ENCODE measurements at places on chromosomes 1 and 21. TPM values are rescaled to one million over a fixed set of nuclear protein-coding genes. Genes with fewer than 3 reads are reported as not detected.

The F11R gene
- 10.9 TPM for total RNA-seq

The S1PR1 gene
- 21.2 TPM for total RNA-seq

The EMC1 gene
- 74.1 TPM for total RNA-seq

The LAD1 gene
- not detected for total RNA-seq

The TMEM51 gene
- 1.4 TPM for total RNA-seq

The TRIM58 gene
- 3.1 TPM for total RNA-seq

The DISC1 gene
- total RNA-seq = 6.4 TPM

The SLAMF7 gene
- not detected for total RNA-seq

The SERPINC1 gene
- total RNA-seq = 0.94 TPM

DNA sequence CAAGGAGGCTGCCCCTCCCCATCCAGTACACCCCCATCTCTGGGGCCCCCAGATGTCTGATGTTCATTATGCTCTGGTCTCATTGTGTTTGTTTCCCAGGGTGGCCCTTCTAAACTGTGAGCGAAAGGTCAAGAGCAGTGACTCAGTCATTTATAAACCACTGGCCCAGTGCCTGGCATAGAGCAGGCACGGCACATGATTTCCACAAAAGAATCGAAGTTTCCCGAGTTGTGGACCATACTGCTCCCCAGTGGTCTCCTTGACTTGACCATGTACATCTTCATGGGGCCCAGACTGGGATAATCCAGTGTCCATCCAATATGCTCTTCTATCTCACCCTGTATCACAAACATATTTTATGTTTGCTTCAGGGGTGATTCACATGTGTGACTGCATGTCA is 153.3 kb downstream of the NR5A2 start:
- DNase-seq = no peak

DNA sequence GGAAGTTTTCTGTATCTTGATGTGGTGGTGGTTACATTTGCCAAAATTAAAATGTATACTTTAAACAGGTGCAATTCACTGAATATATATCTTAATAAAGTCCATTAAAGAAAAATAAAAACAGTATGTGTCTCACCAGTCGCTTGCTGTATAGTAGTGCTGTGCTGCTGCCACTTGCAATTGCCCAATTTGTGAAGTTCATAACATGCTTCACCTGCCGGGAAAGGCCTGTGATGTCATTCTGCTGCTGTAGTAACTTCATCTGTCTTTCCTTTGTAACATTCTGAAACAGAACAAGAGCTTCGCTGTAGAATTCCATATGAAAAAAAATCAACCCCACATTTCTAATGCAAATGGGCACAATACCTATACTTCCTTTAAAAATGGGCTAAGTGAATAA is 83.4 kb downstream of the TRIM33 start:
- DNase-seq = no peak

DNA sequence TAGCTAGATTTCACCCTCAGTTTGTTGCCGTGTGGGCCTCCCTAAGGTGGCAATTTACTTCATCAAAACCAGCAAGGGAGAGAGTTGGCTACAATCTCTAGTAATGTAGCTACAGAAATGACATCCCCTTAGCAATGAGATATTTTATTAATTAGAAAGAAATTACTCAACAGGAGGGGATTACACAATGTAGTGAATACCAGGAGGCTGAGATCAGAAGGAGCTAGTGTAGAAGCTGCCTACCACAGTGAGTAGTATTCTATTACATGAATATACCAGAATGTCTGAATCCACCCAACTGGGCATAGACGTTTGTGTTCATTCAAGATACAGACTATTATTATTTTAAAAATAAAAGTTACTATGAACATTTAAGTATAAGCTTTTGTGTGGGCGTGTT is 868.2 kb upstream of the CXADR start:
- DNase-seq = no peak

DNA sequence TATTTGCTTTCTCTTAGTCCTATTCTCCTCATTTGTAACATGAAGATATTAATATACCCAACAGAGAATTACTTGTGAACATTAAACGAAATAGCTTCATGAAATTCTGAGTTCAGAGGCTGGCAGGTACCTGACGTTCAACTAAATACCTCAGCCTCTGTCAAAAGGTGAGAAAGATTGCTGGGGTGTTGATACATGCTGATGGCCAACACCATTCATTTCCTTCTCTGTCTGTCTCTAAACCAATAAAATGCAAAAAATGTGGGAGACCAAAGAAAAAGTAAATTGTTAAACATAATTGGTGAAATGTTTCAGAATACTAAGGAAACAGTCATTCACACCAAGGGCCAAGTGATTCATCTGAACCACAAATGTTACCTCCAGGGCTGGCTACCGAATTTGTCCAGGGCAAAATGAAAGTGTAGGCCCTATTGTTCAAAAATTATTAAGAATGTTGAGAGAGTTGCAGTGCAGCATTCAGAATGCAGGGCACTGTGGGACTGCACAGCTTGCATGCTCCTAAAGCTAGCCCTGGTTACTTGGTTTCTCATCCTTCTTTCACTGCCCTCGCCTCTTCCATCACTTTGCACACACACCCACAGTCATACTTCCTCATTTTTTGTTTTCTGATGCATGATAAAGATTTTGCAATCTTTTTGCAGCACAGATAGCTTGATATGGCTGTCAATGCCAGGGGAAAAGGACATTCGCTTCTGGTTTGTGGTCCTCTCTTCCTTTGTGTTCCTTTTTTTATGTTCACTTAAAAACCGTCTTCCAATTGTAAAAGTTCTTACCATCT is 414.3 kb upstream of the NR5A2 start:
- DNase-seq = no peak

DNA sequence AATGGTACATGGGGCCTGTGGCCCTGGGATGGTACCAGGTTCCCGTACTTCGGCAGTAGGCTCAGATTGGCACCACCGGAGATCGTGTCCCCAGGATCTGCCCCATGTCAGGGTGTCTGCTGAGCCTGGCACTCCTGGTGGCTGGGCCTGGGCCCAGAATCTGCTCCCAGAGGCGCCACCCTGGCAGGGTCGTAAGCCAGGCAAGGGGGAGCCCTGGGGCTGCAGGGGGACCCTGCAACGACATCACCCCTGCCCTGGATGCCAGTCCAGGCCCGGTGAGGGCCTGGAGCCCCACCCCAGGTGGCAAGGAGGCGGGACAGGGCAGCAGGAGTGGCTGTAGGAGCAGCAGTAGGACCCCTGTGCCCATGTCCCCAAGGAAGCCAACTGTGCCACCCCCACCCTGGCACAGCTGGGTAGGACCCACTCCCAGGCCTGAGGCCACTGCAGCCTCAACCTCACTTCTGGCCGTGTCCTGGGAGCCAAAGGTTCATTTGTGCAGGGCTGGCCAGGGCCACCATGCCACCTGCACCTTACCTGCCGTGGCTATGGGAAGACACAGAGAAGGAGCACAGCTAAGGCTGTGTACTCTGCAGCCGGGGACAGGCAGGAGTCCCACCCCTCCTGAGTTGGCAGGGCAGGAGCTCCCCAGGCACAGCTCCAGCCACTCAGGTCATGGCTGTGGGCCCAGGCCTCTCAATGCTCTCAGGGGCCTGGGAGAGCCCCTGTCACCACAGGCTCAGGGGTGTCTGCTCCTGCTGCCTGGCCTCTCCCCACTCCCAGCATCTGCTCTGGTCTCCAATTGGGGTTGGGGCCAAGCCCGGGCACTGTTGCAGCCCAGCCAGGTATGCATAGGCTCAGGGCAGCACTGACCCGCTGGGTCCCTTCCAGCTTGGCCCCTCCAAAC is 141.7 kb downstream of the EIF4G3 start:
- no peak for DNase-seq

DNA sequence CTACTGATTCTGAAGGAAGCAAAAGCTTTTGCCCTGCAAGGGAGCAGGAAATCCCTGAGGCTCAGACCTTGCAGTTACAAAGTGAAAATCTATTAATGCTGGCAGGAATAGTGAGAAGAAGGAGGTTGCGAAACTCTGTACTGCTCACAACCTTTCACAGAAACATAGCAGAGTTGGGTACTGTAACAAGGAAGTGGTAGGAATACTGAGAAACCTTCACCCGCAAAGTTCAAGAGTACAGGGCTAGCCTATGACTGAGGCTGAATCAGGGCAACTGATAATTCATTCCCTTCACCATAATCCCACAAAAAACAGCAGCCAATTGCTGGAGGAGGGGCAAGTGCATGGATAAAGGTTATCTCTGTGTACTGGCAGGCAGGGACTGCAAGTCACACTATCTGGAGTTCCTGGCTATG is 23.9 kb upstream of the KCTD3 start:
- DNase-seq = no peak

- no peak for DNase-seq
Measured at GRCh38 chr1:216997069-216997468, 273.8 kb upstream of the ESRRG start.

GRCh38 chr1:54500107-54500431 is 48.0 kb upstream of the ACOT11 start:
- DNase-seq = no peak

- no peak for DNase-seq
Measured at GRCh38 chr21:38081708-38082107, 165.5 kb upstream of the KCNJ6 start.

DNA sequence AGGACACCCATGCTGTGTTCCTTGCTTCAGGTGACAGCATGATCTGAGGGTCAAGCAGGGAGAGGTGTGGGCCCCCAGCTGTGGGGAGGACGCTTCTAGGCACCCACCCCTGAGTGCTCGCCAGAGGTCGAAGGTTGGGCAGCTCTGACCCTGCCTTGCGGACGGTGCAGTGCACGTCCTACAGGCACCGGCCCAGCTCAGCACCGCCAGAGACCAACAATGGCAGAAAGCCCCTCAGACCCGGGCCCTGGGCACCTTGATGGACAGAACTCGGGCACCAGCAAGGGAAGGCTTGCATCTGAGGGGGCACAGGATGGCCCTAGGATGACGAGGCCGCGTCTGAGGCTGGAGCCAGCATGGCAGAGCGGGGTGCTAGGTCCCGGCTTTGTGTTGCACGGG is 24.7 kb downstream of the NADK start:
- DNase-seq = no peak

DNA sequence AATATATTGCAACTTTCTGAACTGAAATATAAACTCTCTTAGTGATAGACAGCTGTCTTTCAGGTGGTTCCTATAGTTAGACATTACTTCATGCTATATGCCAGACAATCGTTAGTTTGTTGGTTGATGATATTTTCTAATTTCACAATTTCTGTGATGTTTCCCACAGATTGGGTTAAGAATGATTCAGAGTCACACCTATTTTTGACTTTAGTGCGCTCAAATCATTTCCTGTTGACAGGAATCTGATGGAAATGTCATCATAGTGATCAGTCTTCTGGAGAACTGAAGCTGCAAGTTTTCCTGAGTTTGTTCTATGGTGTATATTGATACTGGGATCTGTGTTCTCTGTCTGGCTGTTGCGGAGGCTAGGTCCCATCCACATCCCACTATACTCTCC is 119.7 kb downstream of the C1orf21 start:
- DNase-seq = no peak

DNA sequence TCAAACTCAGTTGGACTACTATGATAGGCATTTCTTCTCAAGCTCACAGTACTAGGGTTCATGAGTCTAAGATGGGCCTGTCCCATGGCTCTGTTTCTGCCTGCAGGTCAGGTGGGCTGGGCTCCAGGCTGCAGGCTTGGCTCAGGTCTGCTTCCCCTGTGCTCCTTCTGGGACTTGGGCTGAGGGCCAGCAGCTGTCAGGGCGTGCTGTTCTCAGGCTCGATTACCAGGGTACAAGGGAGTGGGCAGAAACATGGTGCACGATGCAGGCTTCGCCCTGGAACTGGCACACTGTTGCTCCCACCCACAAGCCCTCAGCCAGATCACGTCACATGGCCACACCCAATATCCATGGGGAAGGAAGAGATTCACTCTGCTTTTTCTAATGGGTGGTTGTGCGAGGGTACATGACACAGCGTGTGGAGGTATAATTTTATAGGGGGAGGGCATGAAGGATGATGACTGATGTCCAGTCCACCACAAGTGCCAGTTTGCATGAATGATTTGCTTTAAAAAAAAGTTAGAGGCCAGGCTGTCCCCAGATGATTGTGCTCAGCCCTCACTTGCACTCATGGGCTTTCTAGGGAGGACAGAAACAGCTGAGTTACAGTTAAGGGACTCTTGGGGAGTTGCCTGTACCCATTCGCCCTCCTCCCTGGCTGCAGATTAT is 118.0 kb downstream of the ACTL8 start:
- DNase-seq = no peak

DNA sequence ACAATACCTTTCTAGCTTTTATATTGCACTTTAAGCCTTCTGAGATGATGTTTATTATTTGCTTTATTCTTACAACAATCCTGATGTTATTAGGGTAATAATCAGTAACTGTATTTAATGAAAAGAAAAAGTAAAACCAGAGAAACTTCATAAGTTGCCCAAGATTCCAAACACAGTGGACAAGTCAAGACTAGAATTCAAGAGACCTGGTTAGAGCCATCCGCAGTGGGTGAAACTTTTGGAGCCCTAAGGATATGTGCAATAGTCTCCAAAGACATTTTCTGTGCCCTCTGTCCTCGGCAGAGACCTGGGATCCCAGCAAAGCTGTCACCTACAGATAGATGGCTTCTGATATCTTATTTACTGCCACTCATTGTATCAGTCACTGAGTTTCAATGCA is 106.8 kb upstream of the DPT start:
- DNase-seq = no peak

- DNase-seq = no peak
Measured at GRCh38 chr1:3537359-3537758, 73.9 kb downstream of the MEGF6 start.

DNA sequence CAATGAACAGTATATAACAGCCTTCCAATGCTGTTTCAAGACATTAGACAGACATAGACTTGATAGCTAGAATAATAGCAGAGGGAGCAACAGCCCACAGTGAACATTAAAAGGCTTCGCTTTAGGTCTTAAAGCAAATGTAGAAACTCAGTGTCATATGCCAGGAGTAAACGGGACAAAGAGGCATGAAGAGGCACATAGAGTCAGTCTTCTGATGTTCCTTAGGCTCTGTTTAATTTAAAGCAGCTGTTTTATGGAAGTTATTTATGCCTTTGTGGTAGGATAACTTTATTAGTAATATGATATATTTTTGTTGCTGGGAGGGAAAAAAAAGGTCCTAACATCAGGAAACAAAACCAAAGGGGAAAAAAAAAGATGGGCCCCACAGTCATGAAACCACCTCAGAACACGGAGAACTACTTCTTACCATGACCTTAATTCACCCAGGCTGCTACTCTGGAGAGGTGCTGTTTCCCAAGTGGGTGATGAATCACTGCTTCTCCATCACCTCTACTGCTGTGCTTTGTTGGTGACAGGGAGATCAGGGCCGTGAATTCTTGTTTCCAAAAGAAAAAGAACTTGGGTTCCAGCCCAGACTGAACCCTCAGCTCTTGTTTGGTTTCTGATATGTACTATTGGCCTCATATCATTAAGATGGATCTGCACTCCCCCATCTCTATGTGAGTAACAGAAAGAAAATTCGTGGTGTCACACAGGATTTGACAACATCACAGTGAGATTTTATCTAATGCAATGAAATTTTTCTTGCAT is 616.9 kb downstream of the KIF26B start:
- DNase-seq = no peak

DNA sequence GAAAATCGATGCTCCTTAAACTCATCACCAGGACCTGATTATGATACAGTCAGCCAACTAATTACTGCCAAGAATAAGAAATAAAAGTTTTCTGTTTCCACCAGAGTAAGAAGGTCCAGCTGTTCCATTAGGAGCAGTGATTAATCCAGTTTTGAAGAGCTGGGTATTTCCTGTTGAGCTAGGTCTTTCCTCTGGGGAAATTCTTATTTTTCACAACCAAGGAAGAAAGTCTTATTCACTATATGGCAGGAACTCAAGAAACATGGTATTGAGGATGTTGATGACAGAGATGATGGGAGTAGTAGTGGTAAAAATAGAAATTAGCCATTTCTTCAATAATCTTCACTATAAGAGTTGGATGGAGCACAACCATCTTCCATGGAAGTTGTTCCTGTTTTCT is 374.6 kb upstream of the RUNX1 start:
- no peak for DNase-seq

- no peak for DNase-seq
Measured at GRCh38 chr1:15343729-15344128, 66.0 kb upstream of the EFHD2 start.

Data from occipital lobe (tissue), 3 donors.